ENCODE measurements at places on chromosomes 4 and X.

GRCh38 chr4:9804918-9805317 is 23.5 kb downstream of the DRD5 start:
- no peak for DNase-seq

GRCh38 chr4:15912961-15913630 is 25.4 kb downstream of the FGFBP1 start:
- DNase-seq, result no peak

DNA sequence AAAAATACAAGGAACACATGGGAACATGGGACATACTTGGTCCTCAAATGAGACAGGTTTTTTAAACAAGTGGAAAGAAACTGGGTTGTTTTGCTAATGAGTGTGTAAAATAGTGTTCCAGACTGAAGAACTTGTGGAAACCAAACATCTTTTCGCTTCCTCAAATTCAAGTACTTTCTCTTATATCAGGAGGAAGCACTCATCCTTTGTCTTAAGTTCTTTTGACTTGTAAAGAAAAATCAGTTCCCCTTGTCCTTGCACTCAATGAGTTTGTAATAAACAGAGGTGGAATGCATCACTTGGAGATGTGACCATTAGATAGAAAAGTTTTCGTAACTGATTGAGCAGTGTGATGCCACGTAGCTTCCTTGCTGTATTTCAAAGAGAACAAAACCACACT is 101.1 kb downstream of the PHOX2B start:
- DNase-seq, result no peak

DNA sequence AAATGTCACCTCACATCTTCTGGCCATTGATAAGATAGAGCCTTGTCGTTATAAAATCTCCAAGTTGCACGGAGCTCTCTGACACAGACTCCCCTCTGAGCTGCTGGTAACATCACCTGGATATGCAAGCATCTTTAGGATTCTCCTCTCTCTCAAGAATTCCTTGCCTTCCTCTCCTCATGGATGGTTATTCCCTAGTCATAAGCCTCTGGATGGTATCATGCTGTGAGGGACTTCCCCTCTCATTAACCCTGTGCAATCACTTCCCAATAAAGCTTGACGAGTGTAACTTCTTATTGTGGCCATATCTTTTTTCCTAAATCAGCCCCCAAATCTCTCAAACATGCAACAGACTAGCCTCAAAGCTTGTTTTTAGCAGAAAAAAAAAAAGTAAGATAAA is 1057.0 kb upstream of the SLIT2 start:
- no peak for DNase-seq

GRCh38 chrX:43349363-43349762 is 306.7 kb upstream of the MAOA start:
- no peak for DNase-seq

GRCh38 chr4:166460769-166461550 is 587.9 kb downstream of the TLL1 start:
- no peak for DNase-seq

- no peak for DNase-seq
Observed at GRCh38 chr4:128311659-128312403, 24.2 kb upstream of the PGRMC2 start.

GRCh38 chrX:145631461-145631951 is 186.1 kb upstream of the SLITRK2 start:
- DNase-seq, result no peak

DNA sequence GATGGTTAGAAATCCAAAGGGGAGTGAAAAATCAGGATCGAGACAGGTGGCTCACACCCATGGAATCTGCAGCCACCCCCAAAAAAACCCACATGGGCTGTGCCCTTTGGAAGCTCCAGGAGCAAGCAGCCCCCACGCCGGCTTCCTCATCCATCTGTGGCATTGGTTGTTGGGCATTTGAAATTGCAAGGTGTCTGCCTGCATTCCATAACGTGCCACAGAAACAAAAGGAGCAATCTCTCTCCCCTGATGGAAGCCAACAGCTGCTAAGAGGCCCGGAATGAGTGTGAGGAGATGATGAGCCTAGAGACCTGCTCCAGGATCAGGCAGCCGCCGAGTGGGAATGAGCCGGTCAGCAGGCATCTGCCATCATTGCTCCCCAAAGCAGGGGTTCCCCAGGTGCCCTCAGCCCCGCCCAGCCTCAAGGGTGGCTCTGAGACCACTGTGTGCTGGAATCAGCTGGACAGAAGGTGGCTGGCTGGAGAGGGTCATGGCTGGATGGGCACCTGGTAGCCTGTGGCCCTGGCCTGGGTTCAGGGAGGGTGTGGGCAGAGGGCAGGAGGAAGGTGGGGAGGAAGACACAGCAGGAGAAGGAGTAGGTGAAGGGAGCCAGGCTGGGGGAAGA is 113.2 kb downstream of the CRLF2 start:
- no peak for DNase-seq

DNA sequence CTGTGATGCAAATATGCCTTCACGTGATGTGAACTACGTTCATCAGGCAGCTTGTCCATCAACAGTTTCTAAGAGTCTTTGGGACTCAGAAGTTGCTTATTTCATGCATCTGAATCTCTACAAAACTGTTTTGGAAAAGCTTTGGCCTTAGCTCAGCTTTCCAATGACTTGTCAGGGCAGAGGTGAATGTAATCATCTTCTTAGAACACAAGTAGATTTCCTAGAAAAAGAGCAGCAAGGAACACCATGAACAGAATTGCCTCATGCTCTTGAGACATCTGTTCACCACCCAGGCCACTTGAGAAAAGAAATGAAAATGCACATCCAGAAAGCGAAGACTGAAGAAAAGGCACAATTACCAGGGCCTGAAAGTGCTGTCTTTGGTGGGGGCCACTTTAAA is 105.8 kb upstream of the PDHA1 start:
- DNase-seq, result no peak

GRCh38 chr4:177155454-177155853 is 154.2 kb upstream of the NEIL3 start:
- DNase-seq, result no peak

GRCh38 chr4:153850533-153851280 is 61.8 kb upstream of the SFRP2 start:
- no peak for DNase-seq

DNA sequence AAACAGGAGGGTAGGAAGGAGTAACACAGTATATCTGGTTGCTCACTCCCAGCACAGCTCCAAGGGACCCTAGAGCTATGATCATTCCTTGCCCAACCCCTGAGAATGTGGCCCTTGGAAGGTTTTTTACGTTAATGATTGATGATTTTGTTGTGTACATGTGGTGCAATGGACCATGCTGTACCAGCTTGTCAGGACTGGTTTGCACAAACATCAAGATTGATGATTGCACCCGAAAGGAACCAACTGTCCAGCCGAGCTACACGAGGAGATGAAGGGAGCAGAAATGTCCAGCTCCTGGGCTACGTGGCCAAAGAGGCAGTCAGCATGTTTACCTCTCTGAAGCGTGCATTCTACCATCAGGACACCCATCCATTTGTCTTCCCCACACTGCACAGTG is 83.2 kb upstream of the USP9X start:
- DNase-seq, result no peak

DNA sequence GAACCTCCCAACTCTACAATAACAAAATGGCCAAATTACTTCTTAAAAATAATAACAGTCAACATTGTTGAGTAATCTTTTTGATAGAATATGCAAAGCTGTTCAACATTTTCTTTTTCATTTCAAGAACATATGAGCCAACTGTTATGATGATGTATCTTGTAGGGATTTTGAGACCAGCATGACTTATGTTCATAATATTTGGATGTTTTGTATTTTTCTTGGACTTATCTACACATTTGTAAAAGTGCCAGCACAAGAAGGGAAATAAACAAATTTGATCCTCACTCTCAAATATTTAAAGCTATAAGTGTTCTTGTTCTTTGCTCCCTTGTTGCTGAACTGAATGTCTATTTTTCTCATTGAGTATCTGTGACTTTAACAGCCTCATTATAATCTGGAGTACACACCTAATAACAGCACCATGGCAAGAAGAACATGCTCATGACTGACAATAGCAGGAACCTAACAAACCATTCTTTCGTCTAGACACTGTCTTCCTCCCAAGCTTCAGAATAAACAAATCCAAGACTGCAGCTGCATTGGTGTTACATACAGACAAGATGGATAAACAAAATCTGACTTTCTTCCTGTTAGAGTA is 1049.7 kb downstream of the FAT4 start:
- DNase-seq, result no peak

- DNase-seq, result no peak
Observed at GRCh38 chr4:40675166-40675565, 45.5 kb upstream of the RBM47 start.

All from NCI-H1092 (cell line).